ENCODE measurements at places on chromosomes 2 and 18. TPM values are rescaled to one million over a fixed set of nuclear protein-coding genes. Genes with fewer than 3 reads are reported as not detected.

The CDH20 gene
- 1.6 TPM for total RNA-seq

The ZNF521 gene
- 5.3 TPM for total RNA-seq

The KCNE4 gene
- total RNA-seq = 2.5 TPM

The MEP1B gene
- total RNA-seq = 2.7 TPM

The TXNDC2 gene
- not detected for total RNA-seq

The AP1S3 gene
- 7.8 TPM for total RNA-seq

The CLEC4F gene
- total RNA-seq = not detected

The AKAIN1 gene
- 1.1 TPM for total RNA-seq

The CTDSP1 gene
- 112 TPM for total RNA-seq

The FER1L5 gene
- total RNA-seq = 0.75 TPM

The LYPD1 gene
- total RNA-seq = 33.9 TPM

GRCh38 chr2:136126021-136126420 is 8.1 kb upstream of the CXCR4 start:
- no peak for DNase-seq
- H3K36me3 ChIP-seq = no peaks in the 10 kb centered on the region
- H3K27me3 ChIP-seq = peaks cover 87% of the 10 kb centered on the region

DNA sequence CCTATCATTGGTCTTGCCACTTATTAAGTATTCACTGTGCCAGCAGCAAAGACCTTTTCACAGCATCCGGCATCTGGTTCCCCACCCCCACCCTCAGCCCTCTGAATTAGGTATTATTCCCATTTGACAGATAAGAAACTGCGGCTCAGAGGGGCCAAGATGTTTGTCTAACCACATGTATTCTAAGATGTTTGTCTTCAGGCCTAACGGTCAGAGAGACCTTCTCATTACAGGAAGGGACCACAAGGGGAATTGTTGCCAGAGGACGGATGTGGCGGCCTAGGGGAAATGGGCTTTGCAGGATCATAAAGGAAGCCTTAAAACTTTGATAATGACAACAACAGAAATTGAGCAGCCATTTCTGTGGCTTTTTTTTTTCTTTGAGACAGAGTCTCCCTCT is 16.6 kb downstream of the NPPC start:
- peaks cover 6% of the 10 kb centered on the region for H3K27me3 ChIP-seq
- H3K4me3 ChIP-seq = no peak overlapping the region
- no peak for DNase-seq
- H3K36me3 ChIP-seq = no peaks in the 10 kb centered on the region
- no peak overlapping the region for H3K27ac ChIP-seq
- no peaks in the 10 kb centered on the region for H3K4me1 ChIP-seq

DNA sequence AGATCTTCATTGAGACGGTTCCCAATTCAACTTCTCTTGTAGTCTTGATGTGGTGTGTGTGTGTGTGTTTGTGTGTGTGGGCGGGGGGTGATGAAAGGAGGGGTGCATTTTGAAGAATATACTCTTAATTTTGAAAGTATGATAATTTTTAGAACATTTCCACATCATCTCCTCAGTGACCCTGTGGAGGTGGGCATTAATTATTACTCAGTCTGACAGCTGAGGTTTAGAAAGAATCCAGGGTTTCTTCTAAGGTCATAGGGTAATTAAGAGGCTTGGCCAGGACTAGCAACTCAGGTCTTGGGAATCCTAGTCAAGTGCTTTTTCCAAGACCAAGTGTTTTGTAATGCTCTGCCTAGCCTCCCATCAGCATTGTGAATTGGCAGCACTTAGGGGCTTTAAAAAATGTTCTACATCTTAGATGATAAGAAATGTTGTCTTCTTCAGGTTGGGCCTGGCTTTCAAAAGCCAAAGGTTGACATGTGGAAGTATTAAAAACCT is 100.5 kb downstream of the SPTBN1 start:
- H3K27me3 ChIP-seq = no peaks in the 10 kb centered on the region
- no peak for DNase-seq
- peak overlapping the region; percentile 86 for H3K4me3 ChIP-seq
- no peaks in the 10 kb centered on the region for H3K36me3 ChIP-seq

GRCh38 chr2:42086500-42086953 is 38.7 kb downstream of the PKDCC start:
- DNase-seq = no peak
- peaks cover 27% of the 10 kb centered on the region for H3K4me1 ChIP-seq
- no peaks in the 10 kb centered on the region for H3K36me3 ChIP-seq
- no peak overlapping the region for H3K27ac ChIP-seq
- no peak overlapping the region for H3K4me3 ChIP-seq

GRCh38 chr2:147250652-147251356 is 594.0 kb upstream of the ACVR2A start:
- DNase-seq = no peak
- no peaks in the 10 kb centered on the region for H3K27me3 ChIP-seq
- H3K36me3 ChIP-seq = no peaks in the 10 kb centered on the region
- H3K27ac ChIP-seq = no peak overlapping the region
- no peaks in the 10 kb centered on the region for H3K4me1 ChIP-seq

DNA sequence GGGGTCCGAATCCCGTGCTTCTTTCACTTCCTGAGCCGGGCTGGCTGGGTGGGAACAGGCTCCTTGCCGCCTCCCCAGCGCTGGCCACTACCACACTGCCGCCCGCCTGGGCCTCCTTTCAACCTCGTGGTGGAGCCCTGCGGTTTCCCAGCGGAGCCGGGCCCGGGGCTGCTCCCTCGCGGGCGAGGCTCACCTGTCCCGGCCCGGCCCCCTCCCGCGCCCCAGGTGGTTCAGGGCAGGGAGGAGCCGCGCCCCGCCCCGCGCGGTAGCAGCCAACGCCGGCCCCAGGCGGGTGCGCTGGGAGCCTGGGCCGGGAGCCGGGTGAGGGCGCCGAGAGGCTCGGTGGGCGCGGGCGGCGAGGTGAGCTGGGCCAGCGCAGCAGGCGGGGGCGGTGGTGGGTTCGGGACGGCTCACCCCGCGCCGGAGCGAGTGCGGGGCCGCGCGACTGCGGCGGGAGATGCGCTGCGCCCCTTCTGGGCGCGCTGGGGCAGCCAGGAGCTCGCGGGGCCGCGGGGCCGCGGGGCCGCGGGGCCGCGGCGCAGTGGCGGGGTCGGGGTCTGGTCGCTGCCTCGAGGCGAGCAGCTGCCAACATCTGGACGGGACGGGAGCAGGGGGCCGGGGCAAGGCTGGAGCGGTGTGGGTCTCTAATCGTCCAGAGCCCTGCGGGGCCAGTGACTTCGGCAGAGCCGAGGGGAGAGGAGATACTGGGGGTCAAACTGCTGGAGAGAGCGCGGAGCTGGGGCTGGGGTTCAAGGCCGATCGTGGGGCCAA is at the start of gene LYPD6B:
LYPD6B (plus strand) TSS at position 258 of the 771 bp plus-strand sequence. CDS start 92,250 bp downstream, outside the sequence.
- peak within 1 kb of the TSS; percentile 92 for H3K4me3 ChIP-seq
- H3K36me3 ChIP-seq = peaks cover 1% of the 10 kb centered on the region
- peaks cover 9% of the 10 kb centered on the region for H3K27me3 ChIP-seq
- peaks cover 12% of the 10 kb centered on the region for H3K4me1 ChIP-seq
- H3K27ac ChIP-seq = peak within 1 kb of the TSS; percentile 83
- peak; percentile 78 for DNase-seq

GRCh38 chr2:21289989-21290388 is 166.2 kb downstream of the TDRD15 start:
- no peaks in the 10 kb centered on the region for H3K36me3 ChIP-seq
- no peak overlapping the region for H3K4me3 ChIP-seq
- no peak for DNase-seq

- H3K4me3 ChIP-seq = peak overlapping the region; percentile 24
- H3K27ac ChIP-seq = no peak overlapping the region
- no peaks in the 10 kb centered on the region for H3K36me3 ChIP-seq
- peaks cover 6% of the 10 kb centered on the region for H3K4me1 ChIP-seq
- H3K27me3 ChIP-seq = no peaks in the 10 kb centered on the region
- no peak for DNase-seq
These were observed 288.5 kb upstream of the SLC8A1 start for GRCh38 chr2:40740419-40740818.

GRCh38 chr18:10454681-10455557 is 484 bp downstream of the APCDD1 start:
- H3K27ac ChIP-seq = peak overlapping the region; percentile 57
- H3K4me1 ChIP-seq = peaks cover 32% of the 10 kb centered on the region
- H3K36me3 ChIP-seq = peaks cover 14% of the 10 kb centered on the region
- H3K27me3 ChIP-seq = no peaks in the 10 kb centered on the region

DNA sequence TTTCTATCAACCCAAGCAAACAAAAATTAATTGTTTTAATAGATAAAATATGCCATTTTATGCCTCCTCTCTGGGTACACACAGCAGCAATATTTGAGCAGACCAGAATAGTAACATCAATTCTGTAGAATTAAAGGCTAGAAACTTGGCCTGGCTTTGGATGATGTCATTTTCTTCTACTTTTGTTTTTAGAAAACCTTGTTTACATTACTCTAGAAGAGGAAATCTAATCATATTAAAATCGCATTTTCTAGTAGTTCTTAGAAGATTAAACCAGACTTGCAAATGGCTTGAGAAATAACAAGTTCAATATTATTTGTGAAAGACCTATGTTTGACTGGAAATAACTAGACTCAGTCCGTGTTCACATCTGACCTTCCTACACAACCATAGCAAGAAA is 102.3 kb upstream of the RFX8 start:
- DNase-seq = no peak
- no peaks in the 10 kb centered on the region for H3K4me1 ChIP-seq

GRCh38 chr2:83221258-83221657 is 1237.8 kb downstream of the SUCLG1 start:
- H3K4me3 ChIP-seq = no peak overlapping the region
- no peaks in the 10 kb centered on the region for H3K27me3 ChIP-seq
- H3K4me1 ChIP-seq = no peaks in the 10 kb centered on the region
- no peak for DNase-seq

DNA sequence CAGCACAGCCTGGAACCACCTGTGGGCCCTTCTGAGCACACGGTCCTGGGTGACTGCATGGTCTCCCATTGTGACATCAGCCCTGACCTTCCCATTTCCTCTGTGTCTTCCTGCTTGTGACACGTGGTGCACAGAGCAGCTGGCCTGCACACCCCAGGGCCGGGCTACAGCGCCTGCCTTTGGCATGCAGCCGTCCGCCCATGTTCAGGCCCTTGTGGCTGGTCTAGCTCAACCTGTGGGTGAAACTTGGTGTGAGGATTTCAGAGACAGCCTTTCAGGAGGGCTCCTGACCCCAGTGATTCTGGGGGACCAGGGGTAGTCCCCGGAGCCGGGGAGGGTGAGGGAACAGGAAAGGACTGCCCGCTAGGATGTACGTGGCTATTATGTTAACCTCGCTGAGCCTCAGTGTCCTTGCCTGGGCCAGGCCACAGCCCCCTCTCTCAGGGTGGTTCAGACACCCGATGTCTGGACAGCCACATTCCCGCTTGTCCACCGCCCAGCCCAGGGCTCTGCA is 284.8 kb upstream of the HS6ST1 start:
- no peaks in the 10 kb centered on the region for H3K36me3 ChIP-seq
- DNase-seq = no peak
- no peak overlapping the region for H3K4me3 ChIP-seq
- H3K27me3 ChIP-seq = peaks cover under 1% of the 10 kb centered on the region
- peaks cover 12% of the 10 kb centered on the region for H3K4me1 ChIP-seq

DNA sequence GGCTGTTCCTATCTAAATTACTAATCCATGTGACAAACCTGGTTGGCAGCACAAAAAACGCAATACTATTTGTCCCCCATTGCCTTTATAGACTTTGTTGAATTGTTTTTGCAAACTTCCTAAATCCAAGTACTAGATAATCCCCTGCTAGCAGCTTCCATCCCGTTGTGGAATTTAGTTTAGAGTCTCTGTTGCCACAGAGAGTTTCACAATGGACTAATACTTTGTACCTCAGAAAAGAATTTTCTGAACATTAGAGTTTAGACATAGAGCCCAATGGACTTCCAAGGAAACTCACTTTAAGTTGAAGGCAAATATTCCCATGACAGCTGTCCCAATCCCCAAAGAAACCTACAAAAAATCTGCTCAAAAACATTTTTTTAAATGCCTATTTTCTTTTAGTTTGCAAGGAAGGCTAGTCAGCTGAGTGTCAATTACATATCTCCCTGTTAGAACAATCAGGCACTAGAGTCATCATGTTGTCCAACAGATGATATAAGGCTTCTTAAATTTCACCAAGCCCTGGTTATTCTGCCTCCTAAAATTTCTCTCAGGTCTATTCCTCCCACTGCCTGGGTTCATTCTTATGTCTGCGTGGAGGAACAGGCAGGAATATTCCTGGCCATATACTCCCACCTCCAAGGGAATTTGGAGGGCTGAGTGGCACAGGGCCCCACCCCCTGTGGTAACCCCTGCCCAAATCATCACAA is 27.2 kb downstream of the RNF152 start:
- no peak overlapping the region for H3K4me3 ChIP-seq
- DNase-seq = no peak
- H3K27ac ChIP-seq = no peak overlapping the region

DNA sequence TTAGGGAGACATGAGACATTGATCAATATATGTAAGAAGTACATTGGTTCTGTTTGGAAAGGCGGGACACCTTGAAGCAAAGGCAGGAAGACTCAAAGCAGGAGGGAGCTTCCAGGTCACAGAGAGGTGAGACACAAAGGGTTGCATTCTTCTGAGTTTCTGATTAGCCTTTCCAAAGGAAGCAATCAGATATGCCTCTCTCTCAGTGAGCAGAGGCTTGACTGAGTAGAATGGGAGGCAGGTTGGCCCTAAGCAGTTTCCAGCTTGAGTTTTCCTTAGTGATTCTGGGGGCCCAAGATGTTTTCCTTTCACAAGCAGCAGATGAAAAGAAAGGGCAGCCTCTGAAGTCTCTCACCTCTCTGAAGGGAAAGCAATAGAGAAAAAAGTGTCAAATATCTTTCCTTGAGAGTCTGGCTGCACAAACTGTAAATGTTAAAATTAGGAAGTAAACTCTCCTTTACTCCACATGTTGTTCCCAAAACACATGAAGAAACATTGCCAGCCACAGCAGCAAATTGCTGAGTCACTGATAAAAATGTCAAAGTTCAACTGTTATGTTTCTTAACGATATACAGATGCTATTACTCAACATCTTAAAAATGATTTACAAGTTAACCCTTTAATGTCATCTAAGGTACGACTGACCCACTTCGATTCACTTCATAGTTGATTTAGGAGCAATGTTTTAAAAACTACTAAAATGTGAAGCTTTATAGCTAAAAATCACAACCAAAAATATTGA is 40.3 kb downstream of the CYB5A start:
- H3K4me3 ChIP-seq = peak overlapping the region; percentile 47
- H3K27me3 ChIP-seq = no peaks in the 10 kb centered on the region
- DNase-seq = no peak
- H3K27ac ChIP-seq = peak overlapping the region; percentile 72
- peaks cover 31% of the 10 kb centered on the region for H3K4me1 ChIP-seq
- H3K36me3 ChIP-seq = peaks cover 25% of the 10 kb centered on the region
